A549 treated with ZK216348 at 1 μM for 4 hours (cell line): ENCODE measurements at places on chromosomes 11 and 22. TPM values are rescaled to one million over a fixed set of nuclear protein-coding genes. Genes with fewer than 3 reads are reported as not detected.

CFAP300 gene
- total RNA-seq, result 5.2 to 7.4 TPM (median 6.2 TPM) in 5 replicates

SYT13 gene
- total RNA-seq, result 5.4 to 7.5 TPM (median 6.9 TPM) in 5 replicates

FUT4 gene
- 2.0 to 3.2 TPM (median 2.7 TPM) in 5 replicates for total RNA-seq

GPR152 gene
- 0.13 TPM in 1 of 5 replicates, not detected in the others for total RNA-seq

TMEM86A gene
- total RNA-seq, result 0.29 to 0.56 TPM (median 0.47 TPM) in 5 replicates

OR4D9 gene
- total RNA-seq, result not detected in 5 replicates

AASDHPPT gene
- 27.3 to 36.7 TPM (median 31.4 TPM) in 5 replicates for total RNA-seq

OR8A1 gene
- not detected in 5 replicates for total RNA-seq

OVOL1 gene
- 0.08 to 0.15 TPM (median 0.09 TPM) in 3 of 5 replicates, not detected in the others for total RNA-seq

TEX54 gene
- total RNA-seq, result not detected in 5 replicates

YAP1 gene
- total RNA-seq, result 45.5 to 75.2 TPM (median 60.5 TPM) in 5 replicates

NLRP10 gene
- total RNA-seq, result not detected in 5 replicates
